CD4-positive, alpha-beta T cell treated with Interleukin-17A for 4 hours (primary cell): ENCODE measurements at places on chromosomes 12 and 14.

- DNase-seq, result no peak
Observed at GRCh38 chr12:16492240-16492639, 113.7 kb downstream of the LMO3 start.

DNA sequence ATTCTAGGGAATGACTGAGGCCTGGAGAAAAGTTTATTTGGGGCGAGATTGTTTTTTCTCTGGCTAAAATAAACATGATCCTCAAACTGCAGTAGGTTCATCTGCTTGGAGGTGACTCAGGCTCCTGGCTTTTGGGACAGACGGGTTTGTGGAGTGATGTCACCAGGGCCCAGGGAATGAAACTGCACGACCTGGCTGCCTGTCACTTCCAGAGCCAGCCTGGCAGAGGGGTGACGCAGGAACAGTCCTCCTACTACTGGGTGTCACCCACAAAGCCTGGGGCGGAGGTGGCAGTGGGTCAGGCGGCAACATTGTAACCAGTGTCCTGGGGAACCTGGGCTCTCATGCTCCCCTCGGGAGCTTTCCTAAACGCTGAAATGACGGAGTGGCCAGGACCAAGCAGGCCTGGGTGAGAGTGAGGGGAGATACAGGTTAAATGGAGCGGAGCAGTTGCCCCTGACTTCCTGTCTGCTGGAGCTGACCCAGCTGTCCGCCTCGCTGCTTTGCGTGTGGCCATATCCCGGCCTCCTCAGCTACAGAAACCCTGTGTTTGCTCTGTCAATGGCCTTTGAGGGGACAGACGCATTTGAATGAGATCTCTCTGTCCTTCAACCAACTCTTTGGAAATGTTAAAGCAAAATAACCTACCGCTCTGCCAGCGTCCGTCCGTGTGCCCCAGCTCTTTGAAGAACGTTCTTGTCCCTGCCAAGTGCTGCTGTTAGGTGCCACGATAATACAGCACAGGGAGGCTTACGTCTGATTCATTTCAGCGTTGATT, 6.5 kb downstream of the HIP1R start:
- no peak for DNase-seq

- no peak for DNase-seq
Observed at GRCh38 chr14:104150136-104151025, 12.0 kb downstream of the KIF26A start.

DNA sequence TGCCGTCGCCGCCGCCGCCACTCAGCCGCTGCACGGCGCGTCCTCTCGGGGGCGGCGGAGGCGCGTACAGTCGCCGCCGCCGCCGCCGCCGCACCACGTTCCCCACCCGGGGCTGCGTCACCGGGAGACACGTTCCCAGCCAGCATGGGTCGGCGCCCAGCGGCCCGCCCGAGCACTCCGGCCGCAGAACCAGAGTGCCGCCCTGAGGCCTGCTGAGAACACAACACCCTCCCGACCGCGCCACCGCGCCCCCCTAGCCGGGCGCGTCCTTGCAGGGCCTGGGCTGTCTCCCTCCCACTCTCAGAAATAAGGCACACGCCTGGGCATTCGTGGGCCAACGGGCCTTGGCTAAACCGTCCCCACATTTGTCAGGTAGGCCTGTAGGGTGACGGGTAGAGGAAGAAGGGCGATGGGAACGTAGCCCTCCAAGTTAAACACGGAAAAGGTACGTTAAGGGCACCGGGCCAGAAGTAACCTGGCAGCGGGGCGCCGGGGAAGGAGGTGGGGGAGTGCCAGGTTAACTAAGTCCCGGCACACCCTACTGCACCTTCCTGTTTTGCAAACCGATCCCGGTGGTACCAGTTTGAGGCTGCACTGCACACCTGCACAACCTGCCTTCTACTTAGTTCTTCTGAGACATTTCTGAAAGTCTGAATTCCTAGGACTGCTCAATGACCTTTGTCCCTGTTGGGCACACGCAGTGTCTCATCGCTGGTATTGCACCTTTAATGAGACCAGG, at the start of gene MAP4K5:
Gene MAP4K5, minus strand, starts transcription at position 68 of the 739 bp plus-strand sequence. CDS start 520 bp downstream, outside the sequence.
- DNase-seq, result peak; percentile 93

DNA sequence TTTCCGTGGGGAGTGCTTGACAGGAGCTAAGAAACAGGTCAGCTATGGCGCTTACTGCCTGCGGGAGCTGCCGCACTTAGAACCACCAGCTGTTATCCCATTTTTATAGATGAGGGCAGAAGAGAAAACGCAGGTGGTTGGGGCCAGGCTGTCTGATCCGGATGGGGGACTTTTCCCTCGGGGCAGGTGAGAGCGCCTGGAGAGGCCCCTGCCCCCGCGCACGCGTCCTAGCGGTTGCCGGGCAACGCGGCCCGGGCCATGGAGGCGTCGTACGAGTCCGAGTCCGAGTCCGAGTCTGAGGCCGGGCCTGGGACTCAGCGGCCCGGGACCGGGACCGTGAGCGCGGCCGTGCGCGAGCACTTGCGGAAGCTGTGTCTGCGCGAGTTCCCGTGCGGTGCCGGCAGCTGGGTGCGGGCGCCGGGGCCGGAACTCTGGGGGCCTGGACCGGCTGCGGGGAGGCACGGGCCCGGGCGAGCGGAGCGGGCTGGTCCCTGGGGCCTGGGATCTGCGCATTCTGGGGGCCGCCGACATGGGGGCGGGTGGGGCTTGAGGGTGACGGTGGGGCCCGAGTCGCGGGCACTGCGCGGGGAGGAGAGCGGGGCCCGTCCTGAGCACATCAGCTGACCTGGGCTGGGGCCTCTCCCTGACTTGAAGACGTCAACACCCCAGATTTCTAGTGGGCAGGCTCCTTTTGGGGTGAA, at the start of gene LRRC43:
Gene LRRC43, plus strand, starts transcription at position 237 of the 701 bp plus-strand sequence. Its CDS starts 22 bp downstream, at position 259.
- DNase-seq, result peak; percentile 48

DNA sequence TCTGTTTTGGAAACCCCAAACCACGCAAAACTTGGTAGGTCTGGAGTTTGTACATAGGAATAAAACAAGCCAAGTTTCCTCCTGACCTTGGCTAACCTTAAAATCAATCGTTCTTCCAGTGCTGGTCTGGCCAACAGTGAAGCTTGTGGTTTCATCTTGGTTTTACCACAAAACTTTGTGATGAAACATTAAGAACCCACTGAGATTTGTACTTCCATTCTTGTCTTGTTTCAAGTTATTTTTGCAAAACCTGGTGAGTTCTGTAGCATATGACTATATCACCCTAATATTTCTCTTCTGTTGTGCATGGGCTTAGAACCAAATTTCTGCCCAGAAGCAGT, 26.4 kb downstream of the SIX1 start:
- DNase-seq, result no peak

GRCh38 chr12:50218386-50218785, 51.2 kb upstream of the CERS5 start:
- DNase-seq, result no peak

- no peak for DNase-seq
Observed at GRCh38 chr14:56657604-56658003, 78.0 kb downstream of the TMEM260 start.

- no peak for DNase-seq
Observed at GRCh38 chr12:24728366-24728765, 220.5 kb downstream of the BCAT1 start.

- DNase-seq, result no peak
Observed at GRCh38 chr12:42015051-42015461, 129.6 kb downstream of the GXYLT1 start.

DNA sequence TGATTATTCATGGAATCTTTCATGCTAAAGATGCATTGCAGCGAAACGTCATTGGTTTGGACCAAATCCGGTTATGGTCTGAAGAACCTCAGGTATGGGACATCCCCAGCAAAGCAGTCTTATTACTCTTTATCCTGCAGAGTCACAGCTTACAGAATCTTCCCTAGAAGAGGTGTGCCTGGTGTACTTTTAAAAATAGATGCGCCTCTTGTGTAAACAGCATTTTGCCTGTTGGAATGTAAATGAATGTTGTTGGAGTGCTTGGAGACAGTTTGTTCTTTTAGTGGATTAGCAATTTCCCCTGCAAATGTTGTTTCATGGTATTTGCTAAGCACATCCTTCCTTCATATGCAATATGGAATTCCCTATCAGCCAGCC, 242.5 kb downstream of the ZFP36L1 start:
- DNase-seq, result no peak

DNA sequence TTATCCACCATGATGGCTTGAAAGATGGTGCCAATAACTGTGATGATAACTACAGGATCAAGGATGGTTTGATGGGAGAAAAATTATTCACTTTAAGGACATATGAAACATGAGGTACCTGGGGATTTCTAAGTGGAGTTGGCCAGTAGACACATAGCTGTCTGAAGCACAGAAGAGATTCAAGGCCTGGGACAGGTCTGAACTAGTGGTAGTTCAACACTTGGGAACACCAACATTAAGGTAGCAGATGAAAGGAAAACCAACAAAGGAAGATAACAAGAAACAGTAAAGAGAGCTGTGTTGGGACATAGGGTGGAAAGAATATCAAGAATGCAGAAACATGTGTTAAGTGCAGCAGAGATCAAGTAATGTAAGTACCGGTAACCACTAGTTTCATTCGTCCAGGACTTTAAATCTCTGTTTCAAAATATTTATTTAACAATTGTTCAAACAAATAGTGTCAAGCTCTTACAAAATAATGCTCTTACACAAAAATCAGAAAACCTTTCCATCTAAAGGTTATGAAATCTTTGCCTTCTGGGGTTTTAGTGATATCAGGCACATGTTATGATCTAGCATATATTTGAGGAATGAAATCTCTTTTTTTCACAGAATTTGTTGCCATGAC, 104.7 kb downstream of the ST8SIA1 start:
- no peak for DNase-seq

DNA sequence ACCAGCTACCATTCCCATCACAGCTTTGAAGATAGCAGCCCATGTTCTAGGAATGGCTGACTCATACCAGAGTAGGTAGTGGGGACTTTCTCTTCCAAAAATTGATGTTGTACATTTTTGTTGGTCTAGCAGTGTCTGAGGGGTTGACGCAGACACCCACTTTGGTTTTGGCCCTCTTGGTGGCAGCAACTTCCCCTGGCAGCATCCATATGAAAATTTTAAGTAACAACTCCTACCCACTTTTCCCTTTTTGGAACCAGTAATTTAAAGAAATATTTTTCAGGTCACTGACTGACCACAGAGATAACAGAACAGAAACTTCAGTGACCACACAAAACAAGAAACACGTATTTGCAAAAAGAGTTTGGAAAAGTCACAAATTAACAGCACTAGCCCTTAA, 162.0 kb upstream of the TMCC3 start:
- DNase-seq, result no peak

DNA sequence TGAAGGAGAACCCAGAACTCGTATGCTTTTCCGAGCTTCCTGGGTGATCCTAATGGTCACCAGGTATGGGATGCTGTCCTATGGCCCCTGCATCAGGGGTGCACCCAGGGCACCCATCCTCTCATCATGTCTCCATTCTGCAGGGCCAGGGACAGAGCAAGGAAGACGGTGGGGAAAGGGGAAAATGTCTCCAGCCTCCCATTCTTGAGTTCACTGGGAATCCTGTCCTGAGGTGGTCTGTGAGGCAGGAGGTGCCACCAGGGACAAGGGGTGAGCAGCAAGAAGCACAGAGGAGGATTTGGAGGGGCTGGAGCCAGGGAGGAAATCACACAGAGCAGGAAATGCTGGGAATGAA, 14.9 kb upstream of the SLC6A12 start:
- DNase-seq, result no peak

DNA sequence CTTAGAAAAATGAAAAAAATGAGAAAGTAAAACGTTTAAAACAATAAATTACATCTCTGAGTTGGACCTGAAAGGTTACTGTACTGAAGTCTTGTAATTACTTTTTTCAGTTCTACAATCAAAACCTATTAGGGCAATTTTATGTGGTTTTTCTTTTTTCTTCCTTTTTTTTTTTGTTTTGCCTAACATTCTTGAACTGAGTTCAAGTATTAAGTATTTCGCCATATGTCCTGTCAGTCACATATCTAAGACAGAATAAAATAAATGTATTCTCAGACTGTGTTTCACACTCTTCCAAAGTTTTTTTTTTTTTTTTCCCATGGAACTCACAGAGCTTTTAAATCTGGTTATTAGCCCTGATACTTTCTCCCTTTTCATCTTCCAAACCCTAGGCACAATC, 172.0 kb downstream of the BCAT1 start:
- no peak for DNase-seq

DNA sequence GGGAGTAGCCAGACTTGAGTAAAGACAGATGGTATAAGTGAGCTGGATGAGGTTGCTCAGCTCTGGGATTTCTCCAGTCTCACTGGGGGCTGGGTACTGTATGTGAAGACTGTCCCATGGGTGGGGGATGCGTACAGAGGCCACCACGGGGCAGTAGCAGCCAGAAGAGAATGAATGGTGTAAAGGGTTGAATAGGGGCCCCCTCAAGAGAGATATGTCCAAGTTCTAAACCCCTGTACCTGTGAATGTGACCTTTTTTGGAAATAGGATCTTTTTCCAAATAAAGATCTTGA, 21.8 kb upstream of the BCDIN3D start:
- no peak for DNase-seq

- DNase-seq, result no peak
Observed at GRCh38 chr14:89260898-89261297, 156.1 kb downstream of the FOXN3 start.

- DNase-seq, result no peak
Observed at GRCh38 chr12:104649217-104649824, 192.6 kb downstream of the CHST11 start.

- no peak for DNase-seq
Observed at GRCh38 chr12:89384050-89384758, 31.9 kb upstream of the DUSP6 start.

DNA sequence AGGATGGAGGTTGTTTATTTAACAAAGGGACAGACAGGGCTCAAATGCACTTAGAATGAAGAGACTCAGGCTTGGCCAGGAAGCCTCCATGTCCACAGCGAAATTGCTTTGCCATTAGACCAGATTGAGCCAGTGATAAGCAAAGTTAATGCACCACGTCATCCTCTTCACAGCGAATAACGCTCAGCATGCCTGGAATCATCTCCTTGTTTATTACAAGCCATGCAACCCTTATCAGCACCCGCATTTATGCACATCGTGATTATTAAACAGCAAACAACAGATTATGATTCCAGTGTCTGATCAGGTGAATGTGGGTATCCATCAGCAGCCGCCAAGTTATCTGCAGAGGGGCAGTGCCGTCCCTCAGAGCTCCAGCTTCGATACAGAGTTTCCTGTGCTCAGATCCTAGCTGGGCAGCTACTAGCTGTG, 175.0 kb upstream of the TMEM132C start:
- DNase-seq, result no peak

- no peak for DNase-seq
Observed at GRCh38 chr12:95446506-95446900, 27.4 kb upstream of the METAP2 start.
